ENCODE measurements at places on chromosomes 4 and X.

- DNase-seq = no peak
Measured at GRCh38 chrX:127313635-127314034, 494.1 kb downstream of the PRR32 start.

DNA sequence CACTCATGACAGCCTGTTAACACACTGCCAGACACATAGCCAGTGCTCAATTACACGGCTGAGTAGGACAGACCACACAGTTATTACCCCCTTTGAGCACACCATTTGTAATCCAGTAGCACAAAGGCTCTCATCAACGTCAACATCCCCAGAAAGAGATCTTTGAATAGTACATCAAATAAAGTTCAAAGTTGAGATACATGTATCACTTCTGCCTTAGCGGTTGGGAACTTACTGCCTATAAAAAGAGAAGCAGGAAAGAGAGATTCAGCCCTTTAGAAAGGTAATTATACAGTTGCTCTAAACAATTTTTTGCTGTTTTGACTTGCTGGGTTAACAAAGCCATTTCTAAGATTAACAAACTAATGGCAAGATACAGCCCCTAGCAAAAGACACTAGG lies 16.2 kb downstream of the ANXA5 start:
- no peak for DNase-seq

DNA sequence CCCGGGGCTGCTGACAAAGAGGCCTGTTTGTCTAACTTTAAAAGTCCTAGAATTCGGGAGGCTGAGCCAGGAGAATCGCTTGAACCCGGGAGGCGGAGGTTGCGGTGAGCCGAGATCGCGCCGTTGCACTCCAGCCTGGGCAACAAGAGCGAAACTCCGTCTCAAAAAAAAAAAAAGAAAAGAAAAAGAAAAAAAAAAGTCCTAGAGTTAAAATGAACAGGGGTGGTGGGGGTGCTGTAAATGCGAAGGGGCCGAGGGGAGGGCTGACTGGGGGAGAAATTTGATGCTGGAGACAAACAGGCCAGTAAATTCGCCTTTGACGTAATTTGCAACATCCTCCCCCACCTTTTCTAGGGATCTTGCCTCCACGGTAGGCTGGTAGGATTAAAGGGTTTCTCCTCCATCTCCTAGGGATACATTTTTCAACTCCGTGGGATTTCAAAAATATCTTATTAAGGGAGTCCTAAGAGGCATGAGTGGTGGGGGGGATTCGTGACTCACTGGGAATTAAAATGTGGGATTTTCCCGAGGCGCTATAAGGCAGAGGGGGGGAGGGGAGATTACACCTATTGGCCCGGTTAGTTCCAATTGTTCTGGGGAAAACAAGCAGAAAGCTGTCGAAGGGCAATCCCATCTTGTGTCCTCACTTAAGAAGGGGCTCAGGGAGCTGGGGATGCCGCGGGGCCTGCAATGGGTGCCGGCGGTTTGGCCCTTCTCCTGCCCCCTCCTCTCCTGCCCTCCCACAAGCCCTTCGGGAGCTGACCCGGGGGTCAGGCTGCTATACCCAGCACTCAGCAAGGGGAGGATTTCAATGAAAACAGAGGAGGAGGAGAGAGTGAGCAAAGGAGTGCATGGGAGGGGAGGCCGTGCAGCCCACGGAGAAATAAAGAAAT lies 3.0 kb upstream of the BCOR start:
- DNase-seq = no peak

GRCh38 chrX:129983575-129984110 lies 1.2 kb downstream of the BCORL1 start:
- DNase-seq = no peak

- DNase-seq = no peak
Measured at GRCh38 chrX:42704454-42704853, 73.5 kb downstream of the PPP1R2C start.

- DNase-seq = no peak
Measured at GRCh38 chrX:39502486-39502885, 595.3 kb downstream of the BCOR start.

DNA sequence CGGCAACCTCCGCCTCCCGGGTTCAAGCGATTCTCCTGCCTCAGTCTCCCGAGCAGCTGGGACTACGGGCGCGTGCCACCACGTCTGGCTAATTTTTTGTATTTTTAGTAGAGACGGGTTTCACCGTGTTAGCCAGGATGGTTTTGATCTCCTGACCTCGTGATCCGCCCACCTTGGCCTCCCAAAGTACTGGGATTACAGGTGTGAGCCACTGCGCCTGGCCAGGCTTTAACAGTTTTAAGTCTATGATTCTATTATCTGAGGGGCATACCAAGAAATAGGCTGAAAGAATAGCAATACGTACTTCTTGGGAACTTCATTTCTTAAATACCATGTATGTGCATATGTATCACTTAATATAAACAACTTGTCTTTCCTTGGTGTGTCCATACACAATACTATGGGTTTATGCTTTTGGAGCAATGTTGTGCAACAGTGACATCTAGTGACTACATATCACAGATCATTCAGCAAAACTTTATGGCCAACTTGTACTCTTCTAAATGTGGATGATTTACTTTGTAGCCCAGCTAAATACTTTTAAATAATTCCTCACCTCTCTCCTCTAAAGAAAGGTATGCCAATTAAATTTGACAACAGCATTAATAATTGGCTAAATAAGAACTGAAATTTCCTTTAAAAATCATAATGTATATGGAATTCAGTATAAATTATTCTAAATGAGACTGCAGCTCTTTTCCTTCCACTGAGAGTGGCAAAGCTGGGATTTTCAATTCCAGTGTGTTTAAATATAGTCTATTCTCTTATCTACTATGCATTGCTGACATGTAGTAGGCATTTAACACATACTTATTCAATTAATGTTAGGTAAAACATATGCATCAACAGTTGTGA lies 10.4 kb downstream of the SLC9B1 start:
- DNase-seq = no peak

- DNase-seq = no peak
Measured at GRCh38 chr4:8851321-8852117, 20.1 kb downstream of the HMX1 start.

DNA sequence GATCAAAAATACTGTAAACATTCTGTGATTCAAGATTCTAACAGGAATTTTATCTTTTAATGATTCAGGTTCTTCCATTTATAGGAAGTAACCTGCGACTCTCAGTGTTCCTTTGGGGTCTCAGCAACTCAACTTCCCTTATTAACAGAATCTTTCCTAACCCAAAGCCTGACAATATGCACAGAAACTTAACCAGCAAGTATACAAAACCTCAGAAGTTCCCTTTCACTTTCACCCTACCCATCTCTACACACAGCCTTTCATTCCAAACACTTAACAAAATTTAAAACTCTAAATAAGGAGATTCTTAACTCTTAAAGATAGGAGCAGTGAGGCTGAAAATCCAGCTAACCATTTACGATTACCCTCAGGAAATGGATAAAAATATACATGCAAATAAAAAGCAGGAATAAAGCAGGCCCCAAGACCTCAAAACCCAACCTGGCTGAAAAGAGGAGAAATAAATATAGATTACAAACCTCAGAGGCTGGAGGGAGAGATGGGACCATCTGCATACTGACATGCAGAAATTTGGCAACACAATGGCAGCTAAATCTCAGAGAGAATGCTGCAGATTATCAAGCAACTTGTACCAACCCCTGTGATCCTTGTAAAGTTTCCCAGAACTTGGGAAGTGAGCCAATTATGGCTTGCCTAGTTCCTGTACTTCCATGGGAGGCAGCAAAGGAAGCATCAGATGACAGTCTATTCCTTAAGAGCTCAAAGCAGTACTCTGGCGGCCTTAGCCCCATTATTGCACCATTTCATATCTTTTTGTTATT lies 101.0 kb downstream of the ATP11C start:
- DNase-seq = no peak

DNA sequence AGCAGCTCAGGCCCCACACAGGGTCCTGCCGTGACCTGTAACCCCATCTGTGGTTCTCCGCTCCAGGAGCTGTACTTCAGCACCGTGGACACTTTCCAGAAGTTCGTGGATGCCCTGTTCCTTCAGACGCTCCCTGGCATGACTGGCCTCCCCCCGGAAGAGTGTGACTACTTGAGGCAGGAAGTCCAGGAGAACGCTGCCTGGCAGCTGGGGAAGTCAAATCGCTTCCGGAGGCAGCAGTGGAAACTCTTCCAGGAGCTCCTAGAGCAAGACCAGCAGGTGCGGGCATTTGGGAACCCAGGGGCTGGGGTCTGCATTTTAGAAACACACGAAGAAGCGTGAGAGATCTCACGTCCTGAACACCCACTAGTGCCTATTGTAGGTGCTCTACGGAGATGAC lies 72.5 kb downstream of the EVC start:
- DNase-seq = no peak

- no peak for DNase-seq
Measured at GRCh38 chrX:35711281-35711680, 86.9 kb upstream of the MAGEB16 start.

DNA sequence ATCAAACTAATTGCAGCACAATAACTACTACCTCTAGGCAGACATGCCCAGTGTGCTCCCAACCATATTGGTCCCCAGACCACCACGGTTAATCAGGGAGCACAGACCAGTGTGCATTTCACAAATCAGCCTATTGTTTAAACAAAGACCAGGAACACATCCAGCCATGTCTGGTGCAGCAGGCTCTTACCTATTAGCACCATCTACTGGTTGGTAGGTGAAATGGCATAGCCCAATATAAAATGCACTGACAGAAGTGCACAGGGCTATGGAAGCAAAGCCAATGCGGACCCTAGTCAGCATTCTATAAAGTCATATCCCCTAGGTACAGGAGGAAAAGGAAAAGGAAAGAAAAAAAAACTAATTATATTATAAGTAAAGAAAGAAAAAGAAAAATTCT lies 15.5 kb upstream of the CYLC1 start:
- DNase-seq = no peak

GRCh38 chr4:112312610-112313239 lies 15.6 kb downstream of the ALPK1 start:
- no peak for DNase-seq

DNA sequence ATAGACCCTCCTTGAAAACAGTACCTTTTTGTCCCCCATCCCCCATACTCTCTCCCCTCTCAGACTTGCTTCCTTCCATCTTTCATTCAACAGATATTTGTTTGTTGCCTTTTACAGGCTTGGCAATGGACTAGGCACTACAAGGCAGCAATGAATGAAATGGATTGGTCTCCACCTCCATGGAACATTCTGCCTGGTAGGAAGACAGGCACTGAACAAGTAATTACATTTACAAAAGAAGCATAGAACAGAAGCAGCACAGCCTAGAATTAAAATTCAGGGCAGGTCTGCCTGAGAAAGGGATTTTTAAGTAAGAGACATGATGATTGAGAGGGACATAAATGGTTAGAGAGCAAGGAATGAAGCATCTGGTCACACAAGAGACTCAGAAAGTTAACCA lies 346.1 kb downstream of the GRXCR1 start:
- DNase-seq = no peak

- DNase-seq = no peak
Measured at GRCh38 chrX:67523002-67523681, 20.7 kb upstream of the AR start.

GRCh38 chr4:123832173-123833026 lies 435.8 kb downstream of the SPRY1 start:
- no peak for DNase-seq

GRCh38 chrX:105823092-105823455 lies 735 bp downstream of the NRK start:
- no peak for DNase-seq

DNA sequence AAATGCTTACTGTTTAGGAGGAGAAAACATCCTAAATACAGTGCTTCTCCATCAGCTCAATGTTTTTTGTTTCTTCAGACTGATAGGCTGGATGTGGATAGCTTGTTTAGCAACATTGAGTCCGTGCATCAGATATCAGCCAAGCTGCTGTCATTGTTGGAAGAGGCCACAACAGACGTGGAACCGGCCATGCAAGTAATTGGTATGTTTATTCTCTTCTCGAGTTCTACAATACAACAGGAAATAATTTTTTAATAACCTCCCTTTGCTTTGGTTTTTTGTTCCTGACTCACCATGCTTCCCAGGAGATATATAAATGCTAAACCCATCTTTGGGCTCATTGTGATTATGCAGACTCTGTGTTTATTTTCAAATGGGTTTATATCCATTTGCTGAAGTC lies 60.9 kb downstream of the ARHGEF38 start:
- DNase-seq = no peak

- no peak for DNase-seq
Measured at GRCh38 chrX:2679534-2680485, 11.3 kb upstream of the CD99 start.

- DNase-seq = no peak
Measured at GRCh38 chrX:112012360-112012759, 70.2 kb downstream of the TRPC5 start.
